NCI-H1436 (cell line): ENCODE measurements at places on chromosomes 12 and 14.
A peak's percentile ranks its signal among the peaks of the same experiment; 100 is the strongest.

- DNase-seq, result no peak
These were observed 180.0 kb downstream of the DAD1 start for GRCh38 chr14:22409006-22409405.

DNA sequence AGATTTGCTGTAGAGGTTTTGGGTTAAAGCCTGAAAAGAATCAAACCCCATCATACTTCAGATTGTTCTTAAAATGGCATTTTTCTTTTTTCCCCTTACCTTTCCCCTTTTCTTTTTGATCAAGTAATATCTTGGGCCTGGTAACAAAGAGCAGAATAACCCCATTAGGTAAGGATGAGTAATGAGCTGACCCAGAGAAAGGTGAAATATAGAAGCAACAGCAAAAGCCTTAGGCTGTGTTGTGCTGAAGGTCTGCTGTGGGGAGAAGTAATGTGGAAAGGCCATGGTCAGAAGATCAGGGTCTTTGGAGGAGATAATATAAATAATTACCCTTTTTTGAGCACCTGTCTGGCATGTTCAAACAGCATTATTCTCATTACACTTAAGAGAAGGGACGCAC is 42.3 kb downstream of the MIA2 start:
- no peak for DNase-seq

DNA sequence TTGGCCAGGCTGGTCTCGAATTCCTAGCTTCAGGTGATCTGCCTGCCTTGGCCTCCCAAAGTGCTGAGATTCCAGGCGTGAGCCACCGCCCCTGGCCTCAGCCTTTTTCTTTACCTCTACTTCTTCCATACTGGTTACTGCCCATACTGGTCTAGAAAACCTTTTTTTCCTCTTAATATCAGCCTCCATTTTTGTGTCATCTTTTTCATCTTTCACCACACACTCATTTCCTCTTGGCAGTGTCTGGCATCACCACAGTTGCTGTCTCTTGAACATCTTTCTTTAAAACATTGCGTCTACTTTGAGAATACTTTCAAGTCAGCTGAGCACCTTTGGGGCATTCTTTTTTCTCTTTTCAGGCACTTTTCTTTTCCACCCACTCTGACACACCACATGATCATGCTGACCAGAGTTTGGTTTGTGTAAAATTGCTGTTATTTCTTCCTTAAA is 32.7 kb downstream of the DDX47 start:
- DNase-seq, result no peak

- no peak for DNase-seq
These were observed 28.8 kb downstream of the HECTD4 start for GRCh38 chr12:112353393-112353792.

- no peak for DNase-seq
These were observed 80.1 kb upstream of the DYNC1H1 start for GRCh38 chr14:101884089-101884933.

DNA sequence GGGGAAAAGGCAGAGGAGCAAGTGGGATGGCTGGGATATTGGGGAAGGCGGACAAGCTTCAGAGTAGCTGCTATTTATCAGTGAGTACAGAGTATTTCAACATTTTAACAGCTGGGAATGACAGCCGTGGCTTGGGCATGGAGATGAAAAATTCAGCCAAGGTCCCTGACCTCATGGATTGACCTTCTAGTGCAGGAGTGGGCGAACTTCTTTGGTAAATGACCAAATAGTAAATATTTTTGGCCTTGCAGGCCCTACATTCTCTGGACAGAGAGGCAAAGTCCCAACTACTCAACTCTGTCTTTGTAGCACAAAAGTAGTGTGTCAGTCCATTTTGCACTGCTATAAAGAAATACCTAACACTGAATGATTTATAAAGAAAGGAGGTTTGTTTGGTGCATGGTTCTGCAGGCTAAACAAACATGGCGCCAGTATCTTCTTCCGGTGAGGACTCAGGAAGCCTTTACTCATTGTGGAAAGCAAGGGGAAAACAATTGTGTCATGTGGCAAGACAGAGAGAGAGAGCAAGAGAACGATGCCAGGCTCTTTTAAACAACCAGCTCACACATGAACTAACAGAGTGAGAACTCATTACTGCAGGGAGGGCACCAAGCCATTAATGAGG is 33.6 kb downstream of the TMEM233 start:
- no peak for DNase-seq

DNA sequence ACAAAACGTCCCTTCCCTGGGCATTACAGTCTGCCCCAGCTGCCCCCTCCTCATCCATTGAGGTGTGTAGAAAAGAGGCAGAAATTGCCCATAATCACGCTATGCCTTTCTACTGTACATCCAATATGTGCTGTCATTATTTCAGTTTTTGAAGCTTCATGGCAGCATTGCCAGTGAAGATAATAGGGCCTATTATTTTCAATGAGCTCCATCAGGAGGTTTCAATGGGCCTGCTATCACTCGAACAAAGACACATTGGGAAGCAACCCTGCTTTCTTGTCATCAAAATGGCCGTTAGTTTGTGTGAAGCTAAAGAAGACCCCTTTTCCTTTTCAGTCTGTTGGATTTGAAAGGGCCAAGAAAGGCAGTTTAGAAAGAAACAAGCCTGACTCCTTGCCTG is 653.8 kb downstream of the NOVA1 start:
- peak; percentile 27 for DNase-seq
